GM23338 (cell line): ENCODE measurements at places on chromosomes 5 and 9. TPM values are rescaled to one million over a fixed set of nuclear protein-coding genes. Genes with fewer than 3 reads are reported as not detected.

Gene TMEM161B
- 25.5 and 27.8 TPM in 2 replicates for total RNA-seq

Gene PRSS3
- 2.5 and 4.2 TPM in 2 replicates for total RNA-seq

Gene ARHGAP26
- total RNA-seq, result 11.0 and 16.8 TPM in 2 replicates

Gene PHF24
- total RNA-seq, result 0.14 and 0.19 TPM in 2 replicates

DNA sequence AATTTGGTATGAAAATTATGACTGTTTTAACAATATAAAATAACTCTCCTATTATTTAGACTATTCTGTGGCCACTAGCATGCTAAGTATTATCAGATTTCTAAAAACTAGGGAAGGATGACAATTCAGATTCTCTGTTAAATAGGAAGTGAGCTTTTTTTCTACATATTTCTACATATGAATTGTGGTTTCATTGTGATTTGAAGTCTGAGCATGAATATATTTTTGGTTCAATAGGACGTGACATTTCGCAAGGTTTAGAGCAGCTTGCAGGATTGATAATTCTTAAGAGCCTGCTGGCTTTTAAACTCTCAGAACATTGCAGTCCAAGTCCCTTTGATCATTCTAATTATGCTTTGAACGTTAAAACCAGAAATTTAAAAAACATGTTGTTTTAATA lies 82.9 kb downstream of the ADGRV1 start:
- peaks cover 9% of the 10 kb centered on the region for H3K36me3 ChIP-seq
- H3K4me3 ChIP-seq, result no peak overlapping the region
- DNase-seq, result no peak
- peak overlapping the region; percentile 6; the same call in 1 of the 2 replicates for H3K27ac ChIP-seq

GRCh38 chr9:87667164-87667738 lies 58.7 kb upstream of the CTSL start:
- peak; percentile 79 for DNase-seq
- H3K4me1 ChIP-seq, result peaks cover under 1% of the 10 kb centered on the region; the same call in 1 of the 2 replicates
- H3K4me3 ChIP-seq, result no peak overlapping the region
- H3K27ac ChIP-seq, result no peak overlapping the region

- DNase-seq, result no peak
- H3K27me3 ChIP-seq, result no peaks in the 10 kb centered on the region
- H3K27ac ChIP-seq, result no peak overlapping the region
- H3K4me3 ChIP-seq, result no peak overlapping the region
- H3K36me3 ChIP-seq, result no peaks in the 10 kb centered on the region
Measured at GRCh38 chr5:172807766-172808311, 26.2 kb upstream of the ERGIC1 start.

DNA sequence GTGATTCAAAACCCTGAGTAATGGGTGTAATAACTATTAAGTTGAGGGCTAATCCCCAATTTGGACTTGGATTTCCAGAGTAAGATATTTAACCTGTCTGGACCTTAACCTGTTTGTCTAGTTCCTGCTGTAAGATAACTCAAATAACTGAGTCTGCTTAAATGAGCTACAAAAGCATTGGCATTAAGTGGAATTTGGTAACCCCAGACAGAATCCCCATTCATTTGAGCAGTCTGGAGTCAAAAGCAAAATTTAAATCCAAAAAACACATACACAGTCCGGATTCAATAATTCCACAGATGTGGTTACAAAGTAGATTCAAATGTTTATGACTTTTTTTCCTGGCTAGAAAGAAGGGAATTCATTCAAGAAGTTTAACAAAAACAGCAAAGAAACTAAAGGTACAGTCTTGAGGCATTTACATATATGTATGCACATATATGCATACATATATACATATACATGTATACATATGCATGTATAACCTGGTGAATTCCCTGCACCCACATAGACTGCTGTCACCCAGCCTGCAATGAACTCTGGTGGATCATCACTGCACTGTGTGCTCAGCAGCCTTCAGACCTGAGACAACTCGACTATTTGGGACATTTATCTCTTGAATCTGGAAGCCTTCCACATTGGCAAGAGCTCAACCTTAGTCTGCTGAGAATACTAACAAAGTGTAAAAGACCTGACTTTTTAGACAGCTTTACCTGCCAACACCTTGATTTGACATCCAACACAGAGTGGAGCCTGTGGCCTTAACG lies 205.4 kb downstream of the LURAP1L start:
- H3K27me3 ChIP-seq, result no peaks in the 10 kb centered on the region
- H3K36me3 ChIP-seq, result no peaks in the 10 kb centered on the region
- no peak for DNase-seq

DNA sequence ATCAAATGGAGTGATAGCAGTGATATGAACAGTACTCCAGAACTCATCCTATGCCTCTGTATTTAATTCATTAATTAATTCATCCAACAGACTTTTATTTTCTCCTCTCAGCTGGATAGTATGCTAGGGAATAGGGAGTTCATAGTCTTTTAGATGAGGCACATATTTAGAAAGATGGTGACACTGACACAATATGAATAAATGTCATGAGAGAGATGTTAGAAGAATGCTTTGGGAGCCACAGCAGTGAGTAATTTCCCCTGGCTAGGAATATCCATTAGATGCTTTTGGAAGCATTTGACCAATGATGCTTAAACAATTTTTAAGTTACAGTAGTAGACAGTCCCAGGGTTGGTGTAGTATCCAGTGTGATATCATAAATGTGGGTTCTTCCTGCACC lies 428.7 kb upstream of the SGCD start:
- H3K4me3 ChIP-seq, result no peak overlapping the region
- H3K4me1 ChIP-seq, result no peaks in the 10 kb centered on the region
- no peaks in the 10 kb centered on the region for H3K36me3 ChIP-seq
- DNase-seq, result no peak

GRCh38 chr9:105098370-105098769 lies 146.1 kb upstream of the SLC44A1 start:
- no peak for DNase-seq
- no peaks in the 10 kb centered on the region for H3K36me3 ChIP-seq
- H3K4me1 ChIP-seq, result peaks cover 11% of the 10 kb centered on the region
- no peak overlapping the region for H3K27ac ChIP-seq
- no peaks in the 10 kb centered on the region for H3K27me3 ChIP-seq
